ENCODE measurements at places on chromosomes 4 and X.

GRCh38 chrX:119156241-119156640 is 28.6 kb upstream of the KIAA1210 start:
- DNase-seq: no peak

GRCh38 chrX:10828640-10829039 is 208.3 kb upstream of the MID1 start:
- no peak for DNase-seq

DNA sequence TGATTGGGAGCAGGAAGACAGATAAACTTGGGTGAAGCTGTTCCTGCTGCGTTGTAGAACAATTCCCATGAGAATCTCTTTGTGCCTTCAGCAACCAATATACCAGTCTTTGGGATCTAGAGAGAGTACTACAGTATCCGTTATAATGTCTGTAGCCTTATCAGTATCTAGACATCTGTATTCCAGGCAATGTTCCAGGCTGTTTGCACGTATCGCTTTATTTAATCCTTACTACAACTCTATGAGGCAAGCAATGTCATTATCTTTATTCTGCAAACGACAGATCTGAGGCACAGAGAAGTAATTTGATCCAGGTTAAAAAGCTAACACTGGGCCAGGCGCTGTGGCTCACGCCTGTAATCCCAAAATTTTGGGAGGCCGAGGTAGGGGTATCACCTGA is 251.6 kb downstream of the ARHGAP24 start:
- DNase-seq: no peak

- DNase-seq: no peak
These were observed 59.5 kb downstream of the DDX60 start for GRCh38 chr4:168259096-168259495.

- DNase-seq: peak; percentile 89
These were observed at the start of gene RASGEF1B for GRCh38 chr4:81471588-81472280. Gene RASGEF1B (minus strand): TSS chr4:81471907. CDS start chr4:81459508, 12,399 bp downstream.

DNA sequence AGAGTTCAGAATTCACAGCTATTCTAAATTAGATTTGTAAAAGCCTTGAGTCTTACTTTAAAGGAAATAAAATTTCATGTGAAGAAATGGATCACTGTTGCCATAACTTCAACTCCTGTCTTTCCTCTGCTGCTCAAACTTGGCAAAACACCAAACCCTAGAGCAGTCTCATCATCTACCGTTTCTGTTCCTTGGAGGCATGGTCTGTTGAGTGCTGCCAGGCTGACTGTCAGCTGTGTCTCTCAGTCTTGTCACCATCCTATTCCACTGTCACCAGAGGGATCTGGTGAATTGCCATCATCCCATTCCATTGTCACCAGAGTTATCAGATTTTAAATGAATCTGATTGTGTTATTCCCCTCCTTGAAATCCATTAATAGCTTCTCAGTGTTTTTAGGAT is 55.6 kb downstream of the STIM2 start:
- no peak for DNase-seq

- DNase-seq: no peak
These were observed at the start of gene ARHGEF9 for GRCh38 chrX:63784902-63785707. Gene ARHGEF9 (minus strand): TSS chrX:63785214. CDS start chrX:63785145, 69 bp downstream.

DNA sequence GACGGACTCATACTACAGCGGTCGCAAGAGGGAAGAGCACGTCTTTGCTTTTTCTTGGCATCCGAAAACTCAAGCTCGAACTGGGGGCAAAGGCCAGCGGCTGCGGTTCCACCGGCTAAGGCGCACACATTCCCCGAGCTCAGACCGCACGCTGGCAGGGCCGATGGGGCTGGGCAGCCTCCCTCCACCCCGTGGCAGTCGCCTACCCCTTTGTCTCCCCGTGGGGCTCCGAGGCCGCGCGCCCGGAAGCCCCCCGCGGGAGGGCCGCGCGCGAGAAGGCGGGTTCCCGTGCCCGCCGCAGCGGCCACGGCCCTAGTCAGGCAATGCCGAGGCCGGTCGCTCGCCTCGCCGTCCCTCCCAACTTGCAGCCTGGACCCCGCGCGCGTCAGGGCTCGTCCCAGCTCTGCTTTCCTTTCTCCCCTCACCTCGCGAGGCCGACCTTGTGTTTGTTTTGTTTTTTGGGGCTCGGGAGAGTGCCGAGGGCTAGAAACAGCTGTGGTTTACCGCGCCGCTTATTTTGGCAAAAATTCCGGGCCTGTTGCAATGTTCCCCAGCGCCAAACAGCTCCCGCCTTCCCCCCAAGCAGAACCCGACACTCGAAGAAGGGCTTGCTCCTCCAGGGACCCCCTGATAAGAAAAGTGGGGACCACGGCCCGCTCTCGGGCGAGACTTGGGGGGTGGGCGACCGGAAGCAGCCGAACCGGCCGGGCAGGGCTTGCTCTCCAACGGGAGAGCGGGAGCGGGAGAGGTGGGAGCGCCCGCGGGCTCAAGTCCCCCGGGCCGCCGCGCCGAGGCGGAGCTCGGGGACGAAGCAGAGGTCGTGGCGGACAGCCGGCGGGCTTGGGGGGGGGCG is 561 bp upstream of the N4BP2 start:
- peak; percentile 43 for DNase-seq

DNA sequence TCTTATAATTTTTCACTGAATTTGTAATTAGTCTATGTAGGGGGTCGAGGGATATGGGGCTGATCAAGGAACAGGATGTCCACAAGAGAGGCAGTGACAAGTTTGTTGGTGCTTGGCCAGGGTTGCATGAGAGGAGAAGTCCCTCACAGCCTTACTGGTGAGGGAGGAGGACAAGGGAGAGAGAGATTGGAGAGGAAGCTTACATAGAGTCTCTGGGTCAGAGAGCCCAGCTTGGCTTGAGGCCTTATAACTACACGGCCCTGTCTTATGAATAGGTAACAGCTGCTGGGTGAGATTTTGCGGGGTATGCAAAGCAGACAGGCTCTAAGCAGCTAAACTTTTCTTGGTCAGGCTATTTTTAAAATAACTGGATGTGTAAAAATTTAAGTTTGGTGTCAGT is 37.9 kb upstream of the OTUD4 start:
- no peak for DNase-seq
